ENCODE measurements at places on chromosomes 1 and 21.

- DNase-seq: no peak
Observed at GRCh38 chr1:205270764-205271163, 43.0 kb downstream of the TMCC2 start.

DNA sequence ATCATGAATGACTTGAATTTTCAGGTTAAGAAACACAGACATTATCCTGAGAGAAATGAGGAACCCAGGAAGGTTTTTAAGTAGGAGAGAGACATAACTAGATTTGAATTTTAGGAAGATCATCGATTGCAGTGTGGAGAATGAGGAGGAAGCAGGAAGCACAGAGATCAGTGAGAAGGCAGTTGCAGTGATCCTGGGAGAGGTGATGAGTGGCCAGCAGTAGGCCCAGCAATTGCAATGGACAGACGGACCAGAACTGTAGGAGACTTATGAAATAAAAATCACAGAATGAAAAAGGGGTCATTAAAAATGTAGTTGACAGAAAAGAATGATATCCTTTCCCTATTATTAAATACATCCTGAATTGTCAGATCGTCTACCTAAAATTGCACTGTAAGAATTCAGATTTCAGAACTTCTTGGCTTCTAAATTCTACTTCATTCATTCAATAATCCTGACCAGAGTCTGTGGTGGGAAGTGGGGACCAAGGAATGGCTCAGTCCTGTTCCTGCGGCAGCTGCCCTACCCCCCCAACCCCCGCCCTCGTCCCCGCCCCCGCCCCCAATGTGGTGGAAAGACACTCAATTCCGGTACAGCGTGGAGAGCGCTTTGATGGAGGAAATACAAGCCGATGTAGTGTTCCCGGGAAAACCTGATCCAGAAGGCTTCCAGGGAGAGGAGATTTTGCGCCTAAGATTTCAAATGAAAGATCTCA is 35.1 kb downstream of the SLC2A1 start:
- DNase-seq: no peak

DNA sequence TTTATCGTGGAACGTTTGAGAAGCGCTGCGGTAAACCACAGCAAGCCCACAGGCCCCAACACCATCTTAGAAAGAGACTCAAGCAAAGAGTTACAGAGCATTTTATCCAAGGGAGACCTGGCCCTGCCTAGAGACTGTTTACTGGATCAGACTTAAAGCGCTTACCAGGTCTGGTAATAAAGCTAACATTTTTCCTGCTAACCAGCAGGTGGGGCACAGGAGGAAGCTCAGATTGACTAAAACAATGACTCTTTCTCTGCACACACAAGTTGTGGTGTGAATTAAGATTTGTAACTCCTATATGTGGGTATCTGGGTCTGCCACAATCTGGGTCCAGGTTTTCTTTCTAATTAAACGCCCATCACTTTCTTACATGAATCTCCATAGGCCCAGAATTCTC is 136.5 kb upstream of the ETS2 start:
- no peak for DNase-seq

GRCh38 chr1:67372898-67373297 is 57.3 kb downstream of the SERBP1 start:
- no peak for DNase-seq

GRCh38 chr21:24395320-24395923 is 1211.9 kb downstream of the MRPL39 start:
- DNase-seq: no peak

DNA sequence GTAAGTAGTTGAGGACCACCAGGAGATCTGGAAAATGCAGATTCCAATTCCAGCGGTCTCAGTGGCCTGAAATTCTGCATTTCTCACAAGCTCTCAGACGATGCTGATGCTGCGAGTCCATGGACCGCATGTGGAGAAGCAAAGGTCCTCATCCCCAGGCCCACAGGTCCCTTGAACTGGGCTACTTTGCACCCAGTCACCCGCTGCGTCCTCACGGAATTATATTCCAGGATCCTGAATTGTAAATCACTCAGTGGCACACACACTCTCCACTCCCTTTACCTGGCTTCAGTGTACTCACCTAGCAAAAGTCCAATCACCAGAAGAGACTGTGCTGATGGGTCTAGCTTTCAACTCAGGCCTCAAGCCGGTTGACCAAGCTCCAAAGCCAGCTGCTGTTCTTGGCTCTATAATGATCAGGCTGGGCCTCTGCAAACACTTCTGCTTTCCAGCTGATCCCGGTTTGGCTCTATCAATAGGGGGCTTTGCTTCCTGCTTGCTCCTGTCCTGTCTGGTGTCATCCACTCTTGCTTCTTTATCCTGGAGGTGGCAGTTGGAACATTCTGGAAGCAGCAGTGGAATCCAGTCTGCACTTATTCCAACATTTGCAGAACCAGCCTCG is 904 bp upstream of the RPL22 start:
- no peak for DNase-seq

- DNase-seq: no peak
Observed at GRCh38 chr1:40630488-40631223, 34.8 kb downstream of the RIMS3 start.

GRCh38 chr1:207752456-207752998 is 673 bp downstream of the CD46 start:
- DNase-seq: no peak

DNA sequence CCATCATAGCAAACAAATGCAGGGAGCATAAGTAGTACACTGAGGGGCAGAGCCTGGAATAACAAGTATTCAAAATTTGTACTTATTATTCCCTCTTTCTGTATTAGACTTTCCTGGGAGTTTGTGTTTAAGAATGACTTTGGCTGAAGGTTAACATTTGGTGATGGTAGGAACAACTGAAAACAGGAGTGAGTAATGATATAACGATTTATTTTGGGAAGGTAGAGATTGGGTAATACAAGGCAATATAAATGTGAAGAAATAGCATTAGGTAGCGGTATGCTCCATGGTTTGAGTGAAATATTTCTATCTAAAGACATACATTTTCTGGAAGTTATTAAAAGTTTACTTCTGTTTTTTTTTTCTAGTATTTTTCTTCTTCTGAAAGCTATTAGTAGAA is 18.5 kb upstream of the C1orf21 start:
- no peak for DNase-seq

GRCh38 chr1:110616587-110616986 is 10.4 kb upstream of the KCNA2 start:
- no peak for DNase-seq

GRCh38 chr1:43978551-43979260 is at the start of gene B4GALT2:
B4GALT2 (plus strand) TSS chr1:43979210; CDS start chr1:43981161, 1,951 bp downstream.
- DNase-seq: no peak

- no peak for DNase-seq
Observed at GRCh38 chr1:56472860-56473259, 106.5 kb downstream of the PLPP3 start.

DNA sequence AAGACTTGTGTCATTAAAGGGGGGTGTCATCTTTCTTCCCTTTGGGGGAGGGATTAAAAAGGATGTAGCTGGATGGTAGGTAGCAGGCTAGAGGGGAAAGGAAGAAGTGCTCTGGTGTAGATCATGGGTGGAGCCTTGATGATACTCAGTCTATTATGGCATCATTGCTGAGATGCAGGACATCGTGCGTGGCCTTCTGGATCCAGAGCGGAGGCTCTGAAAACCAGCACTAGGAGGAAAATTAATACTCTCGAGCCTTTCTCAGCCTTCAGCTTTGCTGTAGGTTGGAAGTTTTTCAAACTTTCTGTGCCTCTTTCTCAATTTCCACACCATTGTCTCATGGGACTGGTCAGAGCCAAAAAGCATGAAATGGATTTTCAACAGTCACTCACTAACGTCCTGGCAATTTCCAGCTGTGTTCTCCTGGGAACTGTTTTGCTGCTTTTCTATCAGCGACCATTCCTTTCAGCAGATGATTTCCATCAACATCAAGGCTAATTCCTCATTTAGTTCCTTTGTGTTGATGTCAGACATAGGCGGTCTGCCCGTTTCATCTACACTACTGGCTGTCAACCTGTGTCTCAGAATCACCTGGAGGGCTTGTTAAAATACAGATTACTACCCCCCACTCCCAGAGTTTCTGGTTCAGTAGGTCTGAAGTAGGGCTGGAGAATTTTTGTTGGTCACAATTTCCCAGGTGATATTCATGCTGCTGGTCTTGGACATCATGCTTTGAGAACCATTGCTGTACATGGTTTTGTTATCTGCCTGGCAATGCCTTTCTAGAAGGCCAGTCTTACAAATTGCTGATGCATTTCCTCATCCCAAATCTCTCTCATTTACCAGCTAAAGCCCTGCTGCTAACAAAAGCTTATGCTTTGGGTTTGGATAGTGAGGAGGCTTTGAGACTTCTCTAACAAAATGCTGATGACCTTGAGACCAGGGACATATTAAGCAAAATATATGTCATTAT is 7.7 kb downstream of the CACNA1E start:
- no peak for DNase-seq

DNA sequence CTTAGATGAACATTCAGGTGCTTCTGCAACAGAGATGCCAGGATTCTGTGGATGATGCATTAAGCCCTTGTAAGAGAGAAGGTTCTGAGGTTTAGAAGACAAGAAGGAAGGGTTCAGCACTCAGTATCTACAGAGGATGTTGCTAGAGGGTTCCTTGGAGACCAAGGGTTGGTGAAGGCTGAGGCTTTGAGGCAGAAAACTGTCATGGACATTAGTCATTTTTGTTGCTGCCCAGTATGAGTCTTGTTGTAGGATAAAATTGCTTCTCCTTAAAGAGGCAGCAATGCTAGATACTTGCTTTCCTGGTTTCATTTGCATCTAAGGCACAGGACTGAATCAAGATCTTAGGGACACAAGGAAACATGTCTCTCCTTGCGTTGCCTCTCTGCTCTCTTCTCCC is 319.4 kb upstream of the NFIA start:
- DNase-seq: no peak

DNA sequence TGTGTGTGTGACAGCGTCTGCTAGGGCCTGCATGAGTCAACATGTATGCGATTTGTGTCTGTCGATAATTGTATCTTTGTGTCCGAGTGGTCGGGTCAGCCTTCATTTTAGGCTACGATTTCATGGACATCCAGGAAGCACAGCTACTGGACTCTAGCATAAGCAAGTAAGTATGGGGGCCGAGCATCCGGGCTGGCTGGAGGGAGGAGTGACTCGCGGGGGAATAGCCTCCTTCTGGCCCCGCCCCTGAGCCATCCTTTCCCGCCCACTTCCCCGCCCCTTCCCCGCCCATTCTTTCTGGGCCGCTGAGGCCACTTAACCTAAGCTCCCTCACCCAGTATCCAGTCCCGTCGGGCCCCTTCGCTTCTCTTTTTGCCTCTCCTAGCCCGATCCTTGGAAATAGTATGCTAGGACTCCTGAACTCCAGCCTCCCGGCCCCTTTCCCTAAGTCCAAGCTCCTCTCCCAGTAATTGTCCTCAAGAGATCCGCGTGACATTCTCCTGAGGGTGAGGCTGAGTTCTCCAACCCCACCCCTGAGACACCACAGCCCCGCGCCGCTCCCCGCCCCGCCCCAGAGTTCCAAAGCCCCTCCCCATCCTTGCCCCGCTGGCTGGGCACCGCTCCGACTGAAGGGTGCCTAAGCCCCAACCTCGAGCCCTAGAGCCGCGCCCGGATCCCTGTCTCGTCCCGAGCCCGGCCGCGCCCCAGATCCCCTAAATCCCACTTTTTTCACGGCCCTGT is 1.2 kb downstream of the MAP3K6 start:
- no peak for DNase-seq

DNA sequence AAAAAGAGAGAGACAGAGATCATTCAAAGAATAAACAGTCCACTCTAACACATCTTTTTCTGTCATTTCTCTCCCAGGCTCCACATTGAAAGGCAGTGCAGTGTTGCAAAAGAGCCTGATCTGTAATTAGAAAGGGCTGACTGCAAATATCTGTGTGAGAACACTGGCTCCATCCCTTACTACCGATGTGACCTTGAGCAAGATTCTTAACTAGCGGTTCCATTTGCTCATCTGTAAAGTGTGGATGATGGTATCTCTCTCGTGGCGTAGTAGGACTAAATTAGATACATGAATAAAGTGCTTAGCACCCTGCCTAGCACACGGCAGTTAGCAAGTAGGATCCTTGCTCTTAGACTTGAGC is 26.9 kb upstream of the SLC44A3 start:
- no peak for DNase-seq

- DNase-seq: no peak
Observed at GRCh38 chr1:10459184-10459583, 9.4 kb downstream of the CORT start.

DNA sequence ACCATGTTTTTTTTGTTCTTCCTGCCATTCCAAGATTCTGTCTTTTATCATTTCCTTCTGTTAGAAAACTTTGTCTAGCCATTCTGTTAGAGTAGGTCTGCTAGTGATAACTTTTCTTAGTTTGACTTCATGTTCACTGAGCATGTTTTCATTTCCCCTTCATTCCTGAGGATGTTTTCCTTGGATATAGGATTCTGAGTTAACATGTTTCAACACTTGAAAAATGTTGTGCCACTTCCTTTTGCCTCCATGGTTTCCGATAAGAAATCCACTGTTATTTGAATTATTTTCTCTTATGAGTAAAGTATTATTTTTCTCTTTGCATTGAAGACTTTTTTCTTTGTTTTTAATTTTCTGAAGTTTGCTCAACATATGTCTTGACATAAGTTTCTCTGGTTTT is 66.7 kb downstream of the ATP1A1 start:
- no peak for DNase-seq

DNA sequence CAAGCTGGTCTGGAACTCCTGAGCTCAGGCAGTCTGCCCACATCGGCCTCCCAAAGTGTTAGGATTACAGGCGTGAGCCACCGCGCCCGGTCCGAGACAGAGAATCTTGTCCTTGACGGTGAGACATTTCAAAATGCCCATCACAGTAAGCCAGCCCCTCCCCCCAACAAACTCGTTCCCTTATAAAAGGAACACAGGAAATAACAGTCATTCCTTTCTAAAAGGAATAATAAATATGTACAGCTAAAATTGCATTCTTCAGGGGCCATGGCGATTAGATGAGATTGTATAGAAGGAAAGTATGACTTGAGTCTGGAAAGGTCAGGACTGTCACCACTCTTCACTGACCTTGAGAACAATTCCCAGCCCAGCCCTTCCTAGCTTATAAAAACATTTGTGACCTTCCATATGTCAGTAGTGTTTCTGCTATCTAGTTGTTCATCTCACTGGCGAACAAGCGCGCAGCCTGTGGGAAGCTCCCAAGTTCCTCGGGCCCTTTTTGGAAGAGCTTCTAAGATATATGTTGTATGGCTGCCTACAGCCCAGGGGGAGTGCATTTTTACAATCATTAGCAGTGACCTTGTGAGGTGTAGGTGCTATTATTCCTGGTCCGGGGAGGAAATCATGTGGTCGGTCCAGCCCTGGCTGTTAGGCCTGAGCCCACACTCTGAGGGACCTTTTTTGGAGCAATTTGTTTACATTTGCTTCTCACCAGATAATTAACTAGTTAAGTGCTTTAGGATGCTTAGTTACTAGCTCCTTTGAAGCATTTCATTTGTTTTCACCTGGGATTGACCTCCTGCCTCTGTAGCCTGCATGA is 8.7 kb downstream of the SZRD1 start:
- no peak for DNase-seq

GRCh38 chr1:145877923-145878486 is 7.7 kb downstream of the ANKRD35 start:
- DNase-seq: no peak
